ENCODE measurements at places on chromosomes 1 and 21.

DNA sequence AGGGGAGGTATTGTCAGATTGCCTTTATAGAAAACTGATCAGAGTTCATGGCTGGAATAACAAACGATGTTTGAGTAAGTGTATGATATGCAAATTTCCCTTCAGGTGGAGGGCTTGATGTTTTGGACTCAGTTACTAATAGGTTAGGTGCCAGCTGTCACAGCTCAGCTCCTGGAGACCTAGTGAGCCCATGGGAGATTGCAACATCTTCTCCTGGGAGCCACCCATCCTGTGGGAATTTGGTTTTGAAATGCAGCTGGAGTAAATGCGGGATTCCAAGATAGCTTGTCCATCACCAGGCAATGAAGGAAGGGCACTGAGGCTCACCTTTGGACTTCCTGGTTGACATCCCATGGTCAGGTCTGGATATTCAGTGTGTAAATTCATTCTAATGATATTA is 211.4 kb upstream of the NRIP1 start:
- no peak for DNase-seq

- DNase-seq = no peak
These were observed 77.1 kb downstream of the TOMM20 start for GRCh38 chr1:235051521-235051920.

GRCh38 chr1:243270097-243270864 is 14.4 kb downstream of the SDCCAG8 start:
- DNase-seq = no peak

- no peak for DNase-seq
These were observed 402.1 kb downstream of the SETD4 start for GRCh38 chr21:35658242-35658641.

DNA sequence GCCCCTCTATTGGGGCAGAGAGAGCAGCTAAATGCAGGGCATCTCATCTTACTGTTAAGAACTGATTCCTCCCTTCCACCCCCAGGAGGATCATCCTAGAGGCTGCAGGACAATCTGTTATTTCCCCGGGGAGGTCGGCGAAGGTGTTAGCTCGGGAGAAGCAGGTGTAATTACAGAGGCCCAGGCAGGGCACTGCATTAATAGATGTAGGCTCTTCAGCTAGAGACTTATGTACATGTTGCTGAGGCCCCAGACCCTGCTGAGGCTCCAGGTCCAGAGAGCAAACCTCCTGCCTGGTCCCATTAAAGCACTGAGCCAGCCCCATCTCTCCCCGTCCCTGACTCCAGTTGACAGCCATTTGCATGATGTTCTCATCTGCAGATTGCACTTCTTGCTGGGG is 320.3 kb upstream of the VAMP3 start:
- DNase-seq = no peak

DNA sequence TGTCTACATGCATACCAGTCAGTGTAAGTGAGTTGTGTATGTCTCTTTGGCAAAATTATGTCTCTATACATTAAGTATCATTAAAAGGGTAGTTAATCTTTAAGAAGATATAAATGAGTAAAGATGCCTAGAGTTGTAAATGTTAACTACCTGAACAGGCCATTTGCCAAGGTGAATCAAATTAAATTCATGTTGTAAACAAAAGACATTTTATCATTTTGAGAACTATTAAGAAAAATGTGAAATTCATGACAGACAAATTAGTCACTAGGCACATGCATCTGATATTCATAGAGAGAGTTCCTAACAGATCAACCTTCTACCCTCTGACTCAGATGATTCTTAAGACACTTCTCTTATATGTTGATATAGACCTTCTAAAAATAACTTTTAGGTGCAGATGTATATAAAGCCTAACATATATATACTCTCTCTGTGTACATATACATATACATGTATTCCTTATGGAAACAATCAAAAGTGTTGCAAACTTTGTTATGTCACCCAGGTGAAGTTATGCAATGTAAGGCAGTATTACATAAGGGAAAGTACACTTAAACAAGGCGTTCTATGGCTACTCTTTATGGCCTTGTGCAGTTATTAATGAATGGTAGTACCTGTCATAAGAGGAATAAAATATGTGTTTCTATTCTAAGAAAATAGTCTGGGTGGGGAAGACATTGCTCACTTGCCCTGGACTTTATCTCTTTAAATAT is at the start of gene TMPRSS15:
TSS of gene TMPRSS15 (minus strand) at position 51 of the 716 bp plus-strand sequence. CDS start 163 bp downstream, outside the sequence.
- DNase-seq = no peak

DNA sequence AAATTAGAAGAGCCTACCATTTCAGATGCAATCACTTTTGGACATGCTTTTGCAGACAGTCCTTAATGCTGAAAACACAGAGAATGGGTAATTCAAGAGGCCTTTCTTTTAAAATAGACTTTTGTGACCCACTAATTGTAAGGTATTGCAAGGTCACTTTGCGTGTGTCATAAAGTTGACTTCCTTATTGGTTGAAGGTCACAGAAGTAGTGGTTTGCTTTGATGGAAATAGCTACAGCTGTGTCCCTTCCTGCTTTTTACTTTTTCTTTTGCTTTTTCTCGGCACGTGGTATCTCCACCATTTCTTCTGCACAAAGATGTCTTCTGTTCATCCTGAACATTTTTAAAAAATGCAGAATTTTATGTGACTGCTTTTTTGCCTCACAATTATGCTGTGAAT is 146.8 kb downstream of the DYRK1A start:
- DNase-seq = no peak

DNA sequence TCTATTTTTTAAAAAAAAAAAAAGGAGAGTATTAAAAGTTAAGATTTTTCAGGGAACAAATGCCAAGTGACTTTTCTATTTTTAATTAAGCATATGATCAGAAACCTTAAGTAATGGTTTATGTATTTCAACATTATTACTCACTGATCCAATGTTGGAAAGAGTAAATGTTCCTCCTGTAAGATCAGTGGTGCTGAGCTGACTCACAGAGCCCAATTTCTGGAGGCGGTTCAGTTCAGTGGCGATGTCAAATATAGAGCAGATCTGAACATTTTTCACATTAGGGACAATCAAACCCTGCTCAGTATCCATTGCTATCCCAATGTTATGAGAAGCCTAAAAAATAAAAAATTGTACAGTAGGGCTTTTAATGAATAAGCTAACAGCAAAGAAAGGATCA is 28.2 kb upstream of the LRRC39 start:
- DNase-seq = no peak

GRCh38 chr1:232610192-232610901 is 19.6 kb downstream of the SIPA1L2 start:
- DNase-seq = no peak

DNA sequence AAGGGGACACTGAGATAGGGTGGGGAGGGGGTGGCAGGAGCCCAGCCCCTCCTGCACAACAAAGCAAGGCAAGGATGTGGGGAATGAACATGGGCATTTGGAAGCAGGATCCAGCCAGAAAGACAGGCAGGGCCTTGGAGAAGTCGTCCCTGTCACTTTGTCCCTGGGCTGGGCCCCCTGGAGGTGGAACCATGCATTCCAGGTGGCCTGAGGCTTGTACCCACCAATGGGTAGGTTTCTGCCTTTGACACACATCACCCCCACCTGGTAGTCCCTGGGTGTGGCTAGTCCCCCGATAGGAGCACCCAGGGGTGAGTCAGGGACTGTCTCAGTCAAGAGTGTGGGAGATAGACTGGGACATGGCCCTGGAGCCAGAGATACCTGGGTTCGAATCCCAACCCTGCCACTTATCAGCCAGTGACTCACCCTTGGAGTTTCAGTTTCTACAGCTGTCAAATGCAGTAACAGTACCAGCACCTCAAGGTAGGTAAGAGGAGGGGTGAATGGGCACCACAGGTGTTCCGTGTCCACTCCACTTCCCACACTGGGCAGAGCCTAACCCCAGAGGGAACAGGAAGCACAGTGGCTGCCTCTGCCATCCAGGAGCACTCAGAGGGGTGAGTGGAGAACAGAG is 10.0 kb downstream of the PLA2G2D start:
- DNase-seq = no peak

DNA sequence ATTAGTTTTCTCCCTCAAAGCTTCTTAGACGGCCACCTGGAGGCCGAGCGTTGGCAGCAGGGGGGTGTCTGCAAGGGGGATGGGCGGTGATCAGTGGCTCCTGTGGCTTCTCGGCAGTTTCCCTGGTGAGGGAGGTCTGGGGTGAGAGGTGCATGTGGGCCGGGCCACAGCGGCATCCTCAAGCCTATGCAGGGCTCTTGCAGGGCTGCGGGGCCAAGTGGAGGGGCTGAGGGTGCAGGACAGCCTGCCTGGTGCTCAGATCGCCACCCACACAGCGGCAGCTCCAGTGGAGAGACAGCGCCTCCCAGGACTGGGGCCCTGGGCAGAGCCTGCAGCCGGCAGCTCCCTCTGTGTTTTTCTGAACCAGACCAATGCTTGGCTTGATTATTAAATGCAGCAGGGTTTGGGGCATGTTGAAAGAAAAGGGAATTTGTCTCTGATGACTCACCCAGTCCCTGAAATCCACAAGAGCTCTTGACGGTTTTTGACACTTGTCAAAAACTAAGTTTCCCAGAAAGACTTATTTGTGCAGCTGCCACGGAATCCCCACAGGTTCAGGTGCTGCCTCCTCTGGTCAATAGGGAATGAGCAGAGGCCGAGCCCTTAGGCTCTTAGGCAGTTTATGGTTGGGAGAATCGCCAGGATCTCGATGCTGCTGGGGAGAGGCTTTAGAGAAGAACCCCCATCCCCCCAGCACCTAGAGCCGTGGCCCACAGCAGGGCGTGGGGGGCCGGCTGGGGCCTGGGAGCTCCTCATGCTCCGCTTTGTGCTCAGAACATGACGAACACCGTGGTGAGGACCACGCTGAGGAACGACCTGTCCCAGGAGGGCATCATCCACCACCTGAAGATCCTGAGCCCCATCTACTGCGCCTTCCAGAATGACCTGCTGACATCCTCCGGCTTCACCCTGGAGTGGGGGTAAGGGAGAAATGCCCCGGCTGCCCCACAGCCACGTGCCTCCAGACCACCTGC is 54.7 kb downstream of the UMODL1 start:
- no peak for DNase-seq

GRCh38 chr1:54571326-54571725 is 23.3 kb downstream of the ACOT11 start:
- DNase-seq = no peak

DNA sequence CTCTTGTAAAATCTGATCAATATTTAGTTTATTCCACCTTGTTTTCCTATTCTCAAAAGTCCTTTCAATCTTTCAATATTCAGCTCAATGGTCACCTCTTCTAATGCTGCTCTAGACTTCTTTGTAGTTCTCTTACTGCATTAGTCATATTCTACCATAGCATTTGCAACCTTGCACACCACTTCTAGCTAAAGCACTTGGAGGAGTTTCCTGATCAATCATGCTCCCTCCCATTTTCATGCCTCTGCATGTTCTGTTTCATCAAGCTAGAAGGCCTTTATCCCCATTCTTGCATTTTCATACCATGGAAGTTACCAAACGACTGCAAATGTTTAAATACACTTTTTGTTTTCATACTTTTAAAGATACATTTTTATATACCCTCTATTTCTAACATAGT is 72.1 kb downstream of the SLC5A9 start:
- DNase-seq = no peak
